ENCODE measurements at places on chromosomes 11 and 22.

DNA sequence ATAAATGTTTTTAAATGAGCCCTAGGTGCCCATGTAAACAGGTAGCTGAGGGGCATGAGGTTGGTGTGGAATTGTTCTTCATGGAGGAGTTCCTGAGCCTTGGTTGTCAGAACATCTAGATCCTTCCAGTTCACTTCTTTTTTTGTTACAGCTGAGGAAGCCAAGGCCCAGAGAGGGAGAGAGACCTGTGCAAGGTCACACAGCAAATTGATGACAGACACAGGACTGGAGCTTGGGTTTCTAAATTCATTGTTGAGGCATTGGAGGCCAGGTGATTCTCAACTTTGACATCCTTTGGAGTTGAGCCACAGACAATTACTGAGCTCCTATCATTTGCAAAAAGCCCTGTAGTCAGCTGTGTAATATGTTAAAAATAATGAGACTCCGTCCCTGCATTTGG, 73.1 kb upstream of the CRYBB3 start:
- peak; percentile 11 for DNase-seq

DNA sequence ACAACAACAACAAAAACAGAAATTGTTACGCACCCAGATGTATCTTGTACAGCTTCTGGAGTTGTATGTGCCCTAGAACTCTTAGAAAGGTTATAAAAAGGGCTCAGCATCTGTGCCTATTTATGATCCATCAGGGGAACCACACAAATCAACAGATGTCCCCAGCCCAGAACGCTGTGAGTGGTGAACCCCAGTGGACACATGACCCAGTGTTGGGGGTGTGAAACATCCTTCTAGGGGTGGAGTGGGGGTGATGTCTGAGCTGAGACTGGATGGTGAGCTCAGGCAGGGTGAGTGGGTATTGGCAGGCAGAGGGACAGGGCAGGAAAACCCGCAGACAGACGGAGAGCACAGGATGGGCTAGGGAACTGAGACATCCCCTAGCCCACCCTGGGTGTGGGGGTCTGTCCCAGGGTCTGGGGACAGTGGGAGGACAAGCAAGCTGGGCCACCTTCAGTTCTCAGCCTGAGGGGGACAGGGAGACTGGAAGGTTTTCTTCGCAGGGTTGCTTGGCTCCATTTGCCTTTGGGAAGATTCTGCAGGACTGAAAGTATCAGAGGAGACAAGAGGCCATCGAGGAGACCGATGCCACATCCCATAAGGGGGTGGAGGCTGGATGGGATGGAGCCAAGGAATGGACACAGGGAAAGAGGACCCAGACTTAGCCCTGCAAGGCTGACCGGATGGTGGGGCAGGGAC, 5.8 kb upstream of the EMID1 start:
- peak; percentile 39 for DNase-seq

GRCh38 chr11:16750417-16750816, 12.0 kb downstream of the C11orf58 start:
- DNase-seq = no peak

DNA sequence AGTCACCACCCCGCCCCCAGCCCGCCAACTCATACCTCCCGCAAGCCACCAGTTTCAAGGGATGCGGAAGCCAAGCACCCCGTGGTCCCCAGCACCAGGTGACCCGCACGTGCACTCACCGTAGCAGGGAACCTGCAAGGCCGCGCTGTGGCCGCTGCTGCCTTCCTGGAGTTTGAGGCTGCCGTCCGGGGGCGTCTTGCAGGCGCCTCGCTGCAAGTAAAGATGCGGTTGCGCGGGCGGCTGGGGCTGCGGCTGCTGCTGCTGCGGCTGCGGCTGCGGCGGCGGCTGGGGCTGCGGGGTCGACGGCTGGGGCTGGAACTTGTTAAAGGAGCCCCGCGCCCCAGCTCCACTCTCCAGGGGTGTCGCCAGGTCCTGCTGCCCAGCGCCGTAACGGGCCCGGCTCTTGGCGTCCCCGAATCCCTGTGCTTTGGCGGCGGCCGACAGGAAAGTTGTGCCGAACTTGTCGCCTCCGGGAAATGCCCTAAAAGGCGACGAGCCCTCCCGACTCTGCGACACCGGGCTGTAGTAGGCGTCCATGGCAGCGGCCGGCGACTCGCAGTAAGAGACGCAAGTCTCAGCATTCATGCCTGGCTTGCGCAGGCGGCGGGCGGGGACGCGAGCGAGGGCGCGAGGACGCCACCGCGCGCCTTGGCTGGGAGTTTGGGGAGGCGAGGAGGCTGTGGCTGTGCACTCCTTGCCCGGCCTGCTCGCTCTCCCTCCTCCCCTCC, at the start of gene ALX4:
ALX4 (minus strand) TSS at position 662 of the 728 bp plus-strand sequence; CDS start at position 585, 77 bp downstream.
- DNase-seq = peak; percentile 72

DNA sequence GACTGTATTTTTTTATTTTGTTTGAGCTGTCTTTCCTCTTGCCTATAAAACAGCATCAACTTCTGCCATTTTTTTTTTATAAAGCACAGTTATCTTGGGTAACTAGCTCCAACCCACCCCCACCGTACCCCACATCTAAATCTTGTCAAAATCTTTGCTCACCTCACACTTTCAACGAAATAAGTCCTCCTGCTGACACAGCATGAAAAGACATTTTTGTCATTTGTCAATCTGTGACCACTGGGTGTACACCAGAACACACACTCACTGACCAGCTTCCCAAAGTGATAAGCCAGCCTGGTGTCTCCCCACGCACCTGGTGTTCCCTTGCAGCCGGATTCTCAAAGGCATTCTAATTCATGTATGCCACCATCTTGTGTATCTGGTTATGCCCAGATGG, 1.7 kb upstream of the TECTA start:
- no peak for DNase-seq

DNA sequence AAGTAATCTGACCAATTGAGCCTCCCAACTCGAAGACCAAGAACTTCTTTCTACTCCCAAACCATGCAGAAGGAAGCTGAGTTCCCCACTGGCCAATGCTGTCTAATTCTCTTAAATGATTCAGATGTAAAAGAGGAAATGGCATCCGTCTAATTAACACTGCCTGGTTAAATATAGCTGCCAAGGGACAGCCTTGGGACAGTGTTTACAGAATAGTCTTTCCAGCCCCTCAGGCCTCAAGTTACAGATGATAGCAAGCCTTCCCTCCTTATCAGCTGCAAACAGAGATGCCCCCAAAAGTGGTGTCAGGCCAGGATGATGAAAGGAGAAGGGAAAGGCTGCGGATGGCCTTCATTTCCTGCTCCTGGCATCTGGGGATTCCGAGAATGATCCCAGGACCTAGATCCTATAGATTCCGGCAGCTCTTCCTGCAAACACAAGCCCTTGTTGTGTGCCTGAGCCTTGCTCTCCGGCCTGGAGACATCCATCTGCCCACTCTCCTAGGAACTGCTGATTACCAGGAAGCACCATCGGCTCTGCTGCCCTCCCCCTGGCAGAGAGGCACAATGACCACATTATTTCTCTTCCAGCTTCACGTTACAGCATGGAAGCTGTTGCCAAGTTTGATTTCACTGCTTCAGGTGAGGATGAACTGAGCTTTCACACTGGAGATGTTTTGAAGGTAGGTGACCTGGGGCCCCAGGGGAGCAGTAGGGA, 13.5 kb upstream of the TMA7B start:
- DNase-seq = no peak

- DNase-seq = no peak
These were observed 123.8 kb downstream of the DDX10 start for GRCh38 chr11:108788565-108789199.

- DNase-seq = no peak
These were observed 79.9 kb upstream of the SYT13 start for GRCh38 chr11:45365961-45366618.

- DNase-seq = no peak
These were observed 13.5 kb upstream of the EHD1 start for GRCh38 chr11:64891880-64892279.

GRCh38 chr11:97610000-97610399, 1220.2 kb downstream of the JRKL start:
- DNase-seq = no peak

DNA sequence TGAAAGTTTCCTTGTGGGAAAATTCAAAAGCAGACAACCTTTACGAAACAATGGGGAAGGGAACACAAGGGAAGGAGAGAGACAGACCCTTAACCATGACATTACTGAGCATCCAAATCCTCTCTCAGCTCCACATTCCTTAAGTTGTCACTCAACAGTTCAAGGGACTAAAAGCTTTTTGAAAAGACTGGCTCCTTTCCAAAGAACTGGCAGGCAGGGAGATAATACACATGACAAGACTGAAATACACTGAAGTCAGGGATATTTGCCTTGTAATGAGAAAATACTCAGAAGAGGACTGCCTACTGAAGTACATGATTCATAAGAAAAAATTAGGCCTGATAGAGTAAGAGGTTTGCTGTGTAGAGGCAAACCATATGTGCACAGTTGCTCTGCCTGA, 69.1 kb downstream of the SMCO4 start:
- DNase-seq = no peak

GRCh38 chr22:39493759-39494158, 8.3 kb upstream of the MIEF1 start:
- DNase-seq = no peak

- DNase-seq = no peak
These were observed 29.8 kb upstream of the CRTAM start for GRCh38 chr11:122808478-122808869.

DNA sequence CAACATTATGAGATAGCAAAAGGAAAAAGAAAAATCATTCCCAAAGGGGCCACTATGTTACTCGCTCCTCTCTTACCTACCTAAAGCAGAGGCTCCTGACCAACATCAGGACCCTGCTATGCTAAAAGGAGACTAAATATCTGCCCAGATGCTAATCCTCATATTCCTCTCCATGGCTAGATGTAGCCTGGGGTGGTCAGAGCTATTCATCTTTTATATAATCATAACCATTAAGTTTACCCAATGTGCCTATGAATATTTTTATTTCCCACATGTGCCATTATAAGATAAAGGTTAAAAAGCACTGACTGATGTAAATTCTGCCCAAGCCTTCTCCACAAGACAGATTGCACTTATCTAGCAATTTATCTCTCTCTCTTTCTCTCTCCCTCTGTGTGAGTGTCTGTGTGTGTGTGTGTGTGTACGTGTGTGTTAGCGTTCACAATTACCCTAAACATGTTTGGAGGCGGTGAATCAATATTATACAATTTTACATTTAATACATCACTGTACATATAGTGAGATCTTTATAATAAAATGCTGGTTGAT, 41.2 kb upstream of the ANO5 start:
- DNase-seq = no peak

GRCh38 chr11:21040630-21041029, 371.2 kb downstream of the NELL1 start:
- DNase-seq = no peak

GRCh38 chr11:12517741-12518140, 140.4 kb downstream of the PARVA start:
- DNase-seq = no peak
